Fibroblast of lung (primary cell): ENCODE measurements at places on chromosomes 13 and 19.

- DNase-seq = no peak
Observed at GRCh38 chr19:50546527-50547221, 21.6 kb downstream of the LRRC4B start.

- no peak for DNase-seq
Observed at GRCh38 chr19:18304208-18304457, 18.7 kb downstream of the LSM4 start.

- peak; percentile 72 for DNase-seq
Observed at GRCh38 chr13:48804821-48805601, 151.3 kb downstream of the CYSLTR2 start.

DNA sequence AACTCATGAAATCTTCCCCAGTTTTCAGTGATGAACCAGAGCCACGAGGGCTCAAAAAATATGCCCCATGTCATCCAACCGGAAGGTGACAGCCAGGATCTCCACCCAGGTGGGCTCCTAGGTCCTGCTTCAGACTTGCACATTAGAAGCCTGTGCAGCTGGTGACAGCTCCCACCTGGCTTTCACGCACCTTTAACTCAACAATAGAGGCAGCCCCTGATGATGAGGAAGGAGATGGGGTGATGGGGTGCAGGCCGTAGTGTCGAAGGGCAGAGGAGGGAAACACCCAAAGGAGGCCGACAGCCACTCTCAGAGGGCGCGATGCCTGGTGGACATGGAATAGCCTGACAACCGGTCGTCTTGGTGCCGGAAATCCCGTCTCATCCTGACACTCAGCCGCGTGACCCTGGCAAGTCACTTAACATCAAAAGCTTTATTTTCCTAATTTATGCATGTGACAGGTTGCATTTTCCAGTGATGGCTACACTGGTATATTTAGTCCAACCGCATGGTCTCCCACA is 118.0 kb downstream of the SOX1 start:
- DNase-seq = no peak

GRCh38 chr13:75566658-75567057 is 17.1 kb downstream of the UCHL3 start:
- peak; percentile 68 for DNase-seq

- no peak for DNase-seq
Observed at GRCh38 chr19:38148337-38148736, 75.7 kb downstream of the DPF1 start.

DNA sequence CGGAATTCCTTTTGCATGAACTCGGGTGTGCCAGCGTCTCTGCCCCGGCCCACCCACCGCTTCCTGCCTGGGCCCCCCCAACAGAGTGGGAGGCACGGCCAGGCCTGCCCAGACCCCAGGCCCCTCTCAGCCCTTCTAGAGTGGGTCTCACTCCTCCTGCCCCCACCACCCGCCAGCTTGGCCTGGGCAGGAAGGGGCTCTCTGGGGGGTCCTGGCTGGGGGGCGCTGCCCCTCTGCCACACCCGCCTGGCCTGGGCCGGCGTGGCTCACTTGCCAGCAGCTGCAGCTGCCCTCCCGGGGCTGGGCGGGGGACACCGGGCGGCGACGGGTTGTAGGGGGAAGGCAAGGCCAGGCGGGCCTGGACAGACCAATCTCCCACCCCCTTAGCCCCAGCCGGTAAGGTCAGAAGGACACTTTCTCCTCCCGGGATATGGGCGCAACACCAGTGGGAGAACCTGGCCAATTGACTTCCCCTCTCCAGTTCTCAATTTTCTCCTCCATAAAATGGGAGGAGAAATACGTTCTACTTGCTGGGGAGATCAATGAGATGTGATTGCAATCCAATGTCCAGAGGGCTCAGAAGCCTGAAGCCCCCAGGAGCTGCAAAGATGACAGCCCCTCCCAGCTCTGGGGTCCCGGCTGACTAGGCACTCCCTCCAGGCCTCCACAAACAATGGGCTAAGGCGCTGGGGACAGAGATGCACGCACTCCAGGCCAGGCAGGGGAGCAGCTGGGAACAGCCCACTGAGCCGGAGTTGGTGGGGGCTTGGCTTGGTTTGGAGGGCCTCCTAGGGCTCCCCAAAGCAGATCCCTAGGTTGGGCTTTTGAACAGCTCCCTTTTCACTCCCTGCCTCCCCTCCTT is 2.4 kb downstream of the CRLF1 start:
- no peak for DNase-seq

GRCh38 chr19:41883463-41883820 is 458 bp downstream of the ARHGEF1 start:
- DNase-seq = no peak

DNA sequence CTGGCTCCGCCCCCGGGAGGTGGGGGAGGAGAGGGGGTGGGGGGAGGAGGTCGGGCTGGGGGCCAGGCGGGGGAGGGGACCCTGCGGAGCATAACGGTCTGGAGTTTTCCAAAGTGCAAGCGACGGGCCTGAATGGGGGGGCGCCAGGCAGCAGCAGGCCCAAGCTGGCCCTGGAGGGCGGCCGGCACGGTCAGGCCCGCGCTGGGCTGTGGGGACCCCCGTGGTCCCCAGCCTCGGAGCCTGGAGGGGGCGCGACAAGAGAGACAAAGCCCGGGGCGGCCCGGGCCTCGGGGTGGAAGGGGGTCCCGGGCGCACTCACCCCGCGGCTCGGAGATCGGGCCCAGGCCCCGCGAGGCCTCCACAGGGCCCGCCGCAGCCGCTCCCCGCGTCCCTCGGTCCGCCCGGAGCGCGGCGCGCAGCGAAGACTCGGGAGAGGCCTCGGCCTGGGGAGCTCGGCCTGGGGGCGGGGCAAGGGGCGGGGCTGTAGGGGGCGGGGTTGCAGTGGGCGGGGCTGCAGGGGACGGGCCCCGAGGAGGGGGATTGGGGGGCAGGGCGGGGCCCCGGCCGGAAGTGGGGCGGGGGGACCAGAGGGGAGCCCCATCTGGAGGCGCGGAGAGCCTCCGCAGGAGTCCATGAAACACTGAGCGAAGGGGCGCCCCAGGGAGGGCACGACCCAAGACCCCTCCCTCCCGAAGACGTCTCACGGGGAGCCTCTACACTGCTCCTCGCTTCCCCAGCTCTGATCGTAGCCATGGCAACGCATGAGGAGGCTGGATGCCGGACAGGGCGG is 47.6 kb downstream of the PTPRS start:
- DNase-seq = peak; percentile 70

GRCh38 chr19:14164724-14165493 is 28.5 kb upstream of the ASF1B start:
- no peak for DNase-seq

DNA sequence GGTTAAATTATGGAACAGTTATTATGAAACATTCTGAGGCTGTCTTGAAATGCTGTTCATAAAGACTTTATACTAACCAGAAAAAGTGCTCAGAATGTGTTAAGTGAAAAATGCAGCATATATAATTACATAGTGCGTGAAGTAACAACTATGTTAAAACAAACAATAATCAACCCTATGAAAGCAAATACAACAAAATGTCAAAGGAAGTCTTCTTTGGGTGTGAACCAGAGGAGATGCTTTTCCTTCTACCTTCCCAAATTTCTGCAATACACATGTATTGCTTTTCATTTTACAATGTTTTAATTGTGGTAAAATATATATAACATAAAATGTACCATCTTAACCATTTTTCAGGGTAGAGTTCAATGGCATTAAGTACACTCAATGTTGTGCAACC is 45.7 kb downstream of the F2RL3 start:
- DNase-seq = no peak

GRCh38 chr13:92188574-92188973 is 790.2 kb downstream of the GPC5 start:
- DNase-seq = no peak

DNA sequence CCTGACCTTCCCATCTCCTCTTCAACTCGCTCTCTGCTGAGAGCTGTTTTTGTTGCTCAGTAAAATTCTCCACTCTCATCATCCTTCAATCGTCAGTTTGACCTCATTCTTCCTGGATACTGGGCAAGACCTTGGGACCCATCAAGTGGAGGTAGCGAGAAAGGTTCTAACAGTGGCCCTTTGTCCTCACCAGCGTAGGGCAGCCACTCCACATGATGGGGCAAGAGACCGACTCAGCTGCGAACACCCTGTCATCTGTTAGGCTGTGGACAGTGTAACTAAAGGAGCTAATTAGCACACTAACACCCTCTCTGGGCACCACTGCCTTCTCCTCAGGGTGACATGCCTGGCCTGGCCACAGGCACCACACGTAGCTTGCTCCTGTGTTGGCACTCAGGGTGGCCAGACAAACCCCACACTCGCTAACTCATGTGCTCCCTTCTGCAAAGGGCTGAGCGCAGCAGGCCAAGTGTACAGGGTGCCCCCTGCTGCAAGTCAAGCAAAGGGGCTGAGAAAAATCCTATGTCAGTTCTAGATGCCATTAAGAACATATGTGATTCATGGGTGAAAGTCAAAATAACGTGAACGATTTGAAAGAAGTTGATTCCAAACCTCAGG is 1216.0 kb downstream of the SLITRK5 start:
- no peak for DNase-seq

- no peak for DNase-seq
Observed at GRCh38 chr13:109758937-109759480, 27.4 kb downstream of the IRS2 start.

DNA sequence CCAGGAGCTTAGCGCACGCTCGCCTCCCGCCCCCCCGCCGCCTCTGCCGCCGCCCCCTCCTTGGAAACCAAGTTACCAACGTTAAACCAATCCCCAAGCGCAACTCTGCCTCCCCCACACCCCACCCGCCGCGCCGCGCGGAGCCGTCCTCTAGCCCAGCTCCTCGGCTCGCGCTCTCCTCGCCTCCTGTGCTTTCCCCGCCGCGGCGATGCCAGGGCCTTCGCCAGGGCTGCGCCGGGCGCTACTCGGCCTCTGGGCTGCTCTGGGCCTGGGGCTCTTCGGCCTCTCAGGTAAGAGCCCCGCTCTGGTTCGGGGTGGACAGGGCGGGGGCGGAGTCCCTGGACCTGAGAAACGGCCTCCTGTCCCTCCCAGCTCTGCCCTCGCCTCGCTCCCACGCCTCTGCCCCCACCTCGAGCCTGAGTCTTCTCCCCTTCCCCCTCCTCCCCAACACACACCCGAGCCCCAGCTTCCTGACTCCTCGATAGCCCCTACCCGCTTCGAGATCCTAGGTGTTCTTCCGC is at the start of gene ICAM5:
TSS of gene ICAM5 (plus strand) at position 117 of the 521 bp plus-strand sequence. CDS start at position 209, 92 bp downstream.
- no peak for DNase-seq

- peak; percentile 26 for DNase-seq
Observed at GRCh38 chr13:94239135-94239534, 240.3 kb downstream of the DCT start.

DNA sequence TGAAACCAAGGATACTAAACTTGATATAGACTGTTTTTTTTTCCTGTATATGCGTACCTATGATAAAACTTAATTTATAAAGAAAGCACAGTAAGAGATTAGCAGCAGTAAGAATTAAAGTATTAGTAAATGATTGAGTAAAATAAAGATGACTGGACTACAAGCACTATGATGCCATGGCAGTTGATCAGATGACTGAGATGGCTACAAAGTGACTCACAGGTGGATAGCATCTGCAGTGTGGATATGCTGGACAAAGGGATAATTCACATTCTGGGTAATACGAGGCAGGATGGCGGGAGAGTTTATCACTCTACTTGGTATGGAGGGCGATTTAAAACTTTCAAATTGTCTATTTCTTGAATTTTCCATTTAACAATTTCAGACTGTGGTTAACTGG is 11.8 kb downstream of the HTR2A start:
- no peak for DNase-seq

- DNase-seq = no peak
Observed at GRCh38 chr19:42121036-42121621, 11.1 kb downstream of the POU2F2 start.

GRCh38 chr13:51997641-51998330 is 13.5 kb downstream of the ATP7B start:
- DNase-seq = no peak

DNA sequence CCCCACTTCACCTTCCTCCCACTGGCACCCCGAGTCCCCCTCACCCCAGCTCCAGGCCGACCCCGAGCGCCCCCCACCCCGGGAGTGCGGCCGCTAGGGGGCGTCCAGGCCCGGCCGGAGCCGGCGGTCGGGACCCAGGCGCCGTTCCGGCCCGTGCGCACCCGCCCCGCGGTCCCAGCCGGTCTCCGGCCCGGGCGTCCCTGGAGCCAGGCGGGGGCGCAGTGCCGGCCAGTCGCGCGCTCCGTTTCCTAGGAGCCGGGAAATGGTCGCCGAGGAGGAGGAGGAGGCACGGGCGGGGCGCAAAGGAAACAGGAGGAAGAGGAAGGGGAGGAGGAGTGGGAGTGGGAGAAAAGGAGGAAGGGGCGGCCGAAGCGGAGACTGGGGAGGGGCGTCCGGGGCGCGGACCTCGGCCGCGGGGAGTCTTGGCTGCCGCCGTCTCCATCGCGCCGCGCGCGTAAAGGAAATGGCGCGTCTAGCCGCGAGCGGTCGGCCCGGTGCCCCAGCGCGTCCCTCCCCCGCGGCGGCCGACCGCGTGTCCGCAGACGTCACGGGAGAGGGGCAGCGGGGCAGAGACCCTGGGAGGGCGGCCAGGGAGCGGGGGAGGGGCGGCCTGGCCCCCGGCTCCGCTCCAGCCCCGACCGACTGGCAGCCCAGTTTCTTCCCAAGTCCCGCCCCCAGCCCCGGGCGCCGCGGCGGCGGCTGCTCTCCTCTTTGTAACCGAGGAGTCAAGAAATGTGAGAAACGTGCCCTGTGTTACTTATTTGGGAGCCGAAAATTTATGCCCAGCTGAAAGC is 1.1 kb upstream of the KCTD15 start:
- DNase-seq = peak; percentile 85

DNA sequence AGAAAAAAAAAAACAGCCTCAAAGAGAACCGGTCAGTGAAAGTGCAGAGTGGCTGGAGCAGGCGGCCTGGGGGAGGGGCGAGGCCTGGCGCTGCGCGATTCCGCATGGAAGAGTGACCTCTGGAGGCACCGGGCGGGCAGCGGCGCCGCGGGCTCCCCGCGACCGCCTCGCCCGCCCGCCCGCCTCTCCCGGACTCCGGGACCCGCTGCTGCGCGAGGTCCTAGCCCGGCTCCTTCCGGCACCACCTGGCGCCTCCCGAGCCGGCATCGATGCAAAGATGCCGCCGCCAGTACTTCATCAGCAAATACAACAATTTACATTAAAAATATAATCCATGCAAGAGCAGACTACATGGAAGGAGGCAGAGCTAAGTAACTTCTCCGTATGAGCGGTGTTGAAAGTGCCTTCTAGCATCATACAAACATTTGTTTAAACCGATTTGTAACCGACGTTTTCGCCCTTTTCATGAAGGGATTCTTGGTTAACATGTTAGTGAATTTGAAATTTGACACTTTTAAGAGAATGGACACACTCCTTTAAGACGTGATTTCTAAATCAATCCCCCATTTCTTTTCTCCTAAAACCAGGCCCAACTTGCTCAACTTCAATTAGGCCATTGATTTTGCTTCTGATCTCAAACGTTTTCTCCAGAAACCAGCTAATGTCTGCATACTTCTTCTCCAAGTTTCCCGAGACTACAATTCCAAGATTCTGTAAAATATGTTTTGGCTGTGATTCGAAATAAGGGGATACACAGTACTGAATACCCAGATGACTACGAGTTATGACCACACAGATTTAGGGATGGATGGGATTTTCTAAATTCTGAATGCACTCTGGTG is 2.1 kb downstream of the EFNB2 start:
- peak; percentile 88 for DNase-seq

- no peak for DNase-seq
Observed at GRCh38 chr19:2782329-2782935, 641 bp downstream of the SGTA start.
